ENCODE measurements at places on chromosomes 1 and 21.
A peak's percentile ranks its signal among the peaks of the same experiment; 100 is the strongest.

GRCh38 chr1:241747992-241748391 is 95.9 kb downstream of the WDR64 start:
- no peak for DNase-seq

GRCh38 chr1:33815061-33815460 is 48.8 kb upstream of the HMGB4 start:
- DNase-seq: no peak

- DNase-seq: no peak
Measured at GRCh38 chr1:25579292-25580252, 36.2 kb downstream of the LDLRAP1 start.

DNA sequence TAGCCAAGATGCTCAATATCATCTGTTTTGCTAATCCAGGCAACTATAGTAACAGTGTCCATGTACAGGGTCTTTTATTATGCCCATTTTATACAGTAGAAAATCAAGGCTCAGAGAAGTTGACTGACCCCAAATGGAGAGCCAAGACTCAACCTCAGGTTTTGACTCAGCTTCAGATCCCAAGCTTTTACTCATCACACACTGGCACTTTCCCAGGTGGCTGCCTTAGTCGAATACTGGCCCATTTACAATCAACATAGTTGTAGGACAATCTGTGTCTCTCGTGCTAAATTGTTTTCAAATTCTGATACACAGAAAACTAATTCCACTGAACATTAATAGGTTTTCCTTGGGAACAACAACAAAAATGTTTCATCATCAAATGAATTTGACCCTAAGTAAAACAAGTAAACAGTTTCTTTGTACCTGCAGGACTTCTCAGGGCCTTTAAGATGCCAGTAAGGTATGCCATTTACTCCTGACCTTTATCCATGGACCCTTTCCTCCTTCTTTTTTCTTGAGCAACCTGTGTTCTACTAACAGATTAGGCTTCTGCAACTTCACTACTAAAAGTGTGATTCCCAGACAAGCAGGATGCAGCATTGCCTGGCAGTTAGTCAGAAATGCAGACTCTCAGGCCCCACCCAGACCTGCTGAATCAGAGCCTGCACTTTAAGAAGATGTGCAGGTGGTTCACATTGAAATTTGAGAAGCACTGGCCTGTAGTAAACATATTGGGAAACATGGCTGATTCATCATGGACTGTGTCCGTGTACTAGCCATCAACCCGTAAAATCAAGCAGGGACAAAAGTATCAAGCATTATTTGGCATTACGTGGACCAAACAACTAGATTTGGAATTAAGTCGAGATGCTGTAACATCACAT is 128.8 kb downstream of the RRAGC start:
- DNase-seq: no peak

DNA sequence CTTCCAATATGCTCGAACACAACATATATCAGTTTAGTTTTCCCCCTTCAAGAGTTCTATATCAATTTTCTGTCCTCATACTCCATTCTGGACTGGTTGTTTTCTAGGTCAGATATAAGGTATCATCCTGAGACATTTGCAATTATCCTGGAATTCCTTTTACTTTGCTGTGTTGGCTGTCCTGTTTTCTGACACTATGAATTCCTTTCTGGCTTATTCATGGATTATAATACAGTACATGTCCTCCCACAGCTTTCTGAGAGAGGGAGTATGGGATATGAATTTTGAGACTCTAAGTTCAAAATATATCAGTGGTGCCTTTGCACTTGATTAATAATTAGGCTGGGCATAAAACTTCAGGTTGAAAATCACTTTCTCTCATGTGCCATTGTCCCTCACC is 11.9 kb downstream of the PHTF1 start:
- DNase-seq: no peak

DNA sequence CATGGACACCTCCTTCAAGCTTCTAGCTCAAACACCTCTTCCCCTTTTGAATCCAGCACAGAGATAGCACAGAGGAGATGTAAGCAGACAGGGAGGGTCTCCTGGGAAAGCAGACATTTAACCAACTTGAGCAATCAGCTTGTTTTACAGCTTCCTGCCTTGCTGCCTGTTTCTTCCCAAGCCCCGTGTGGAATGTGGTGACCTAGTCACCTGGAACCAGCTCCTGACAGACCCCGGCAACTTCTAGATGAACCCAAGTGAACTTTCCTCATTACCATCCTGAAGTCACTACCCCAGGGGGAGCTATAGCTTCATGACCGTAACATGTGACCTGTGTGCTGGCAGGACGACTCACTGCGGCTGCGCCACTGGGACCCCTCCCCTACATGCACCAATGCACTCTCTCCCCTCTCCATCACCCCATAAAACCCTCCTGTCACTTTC is 24.1 kb upstream of the TTF2 start:
- no peak for DNase-seq

DNA sequence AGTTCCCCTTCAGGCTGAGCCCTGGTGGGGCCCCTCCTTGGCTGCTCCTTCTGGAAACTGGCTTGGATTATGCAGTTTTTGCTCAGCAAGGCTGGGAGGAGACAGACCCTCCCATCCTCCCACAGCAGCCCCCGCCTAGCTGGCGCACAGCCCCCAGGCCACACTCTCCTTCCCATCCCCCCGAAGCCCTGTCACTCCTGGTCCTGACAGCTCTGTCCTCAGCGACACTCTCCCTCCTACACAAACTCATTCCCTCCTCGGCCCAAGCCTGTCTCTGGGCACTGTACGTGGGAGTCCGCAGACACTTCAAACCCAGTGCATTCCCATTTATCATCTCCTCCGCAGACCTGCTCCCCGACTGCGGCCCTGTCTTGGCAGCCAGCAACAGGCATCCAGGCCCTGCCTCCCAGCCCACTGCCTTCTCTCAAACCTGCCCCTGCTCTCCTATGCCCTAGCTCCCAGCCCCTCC is 25.0 kb upstream of the EPHB2 start:
- DNase-seq: no peak

GRCh38 chr1:211985556-211986264 is 49.6 kb downstream of the INTS7 start:
- no peak for DNase-seq

- no peak for DNase-seq
Measured at GRCh38 chr1:206855859-206856258, 9.6 kb upstream of the IL20 start.

DNA sequence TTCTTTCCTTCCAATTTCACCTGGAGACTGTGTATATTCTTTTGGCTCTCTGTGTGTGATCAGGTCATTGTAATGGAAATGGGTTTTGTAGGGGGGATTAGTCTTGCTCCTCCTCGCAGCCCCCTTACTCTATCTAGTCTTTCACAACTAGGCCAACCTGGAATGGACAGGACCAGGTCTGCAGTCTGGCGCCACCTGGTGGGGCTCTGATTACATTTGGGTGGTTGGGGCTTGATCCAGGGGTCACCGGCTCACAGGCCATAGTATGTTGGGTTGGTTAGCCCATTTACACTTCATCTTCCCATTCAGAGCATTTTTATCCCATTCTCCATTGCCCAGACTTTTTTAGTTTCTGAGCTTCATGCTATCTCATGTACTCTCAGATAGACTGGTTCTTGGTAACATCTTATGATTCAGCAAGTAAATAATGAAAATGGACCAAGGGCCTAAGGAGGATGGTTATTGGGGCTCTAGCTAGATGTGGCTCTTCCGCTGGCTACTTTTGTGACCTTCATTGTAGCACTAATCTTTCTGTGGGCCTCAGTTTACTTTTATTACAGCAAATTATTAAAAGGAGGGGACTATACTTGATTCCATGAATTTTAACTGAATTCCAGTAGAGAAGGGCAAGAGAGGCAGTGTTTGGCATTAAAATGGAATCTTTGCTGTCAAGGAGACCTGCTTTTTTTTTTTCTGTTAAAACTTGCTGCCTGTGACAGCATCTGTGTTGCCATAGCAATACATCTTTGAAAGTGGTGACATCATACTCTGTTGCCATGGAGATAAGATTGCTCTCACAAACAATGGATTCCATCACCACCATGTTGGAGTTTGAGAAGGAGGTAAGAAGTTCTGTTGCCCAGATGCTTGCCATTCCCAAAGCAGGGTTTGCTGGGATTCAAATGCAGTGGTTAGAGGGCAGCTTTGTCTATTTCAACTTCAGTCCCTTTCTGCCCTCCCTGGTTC is 150.1 kb downstream of the PLXNA2 start:
- DNase-seq: peak; percentile 21

Measured in stimulated activated CD8-positive, alpha-beta memory T cell treated with anti-CD3 and anti-CD28 coated beads, Interleukin-15, amount 100 ng/mL, for 48 hours (primary cell).